Right renal cortex interstitium (tissue), 3 donors: ENCODE measurements at places on chromosomes 6 and 20. TPM values are rescaled to one million over a fixed set of nuclear protein-coding genes. Genes with fewer than 3 reads are reported as not detected.

The AIF1 gene
- 87.4 TPM for polyA plus RNA-seq

The CRISP3 gene
- 0.55 TPM for polyA plus RNA-seq

The TINAG gene
- polyA plus RNA-seq, result 41.1 TPM

The HLA-DQB2 gene
- not detected for polyA plus RNA-seq

The BMP5 gene
- polyA plus RNA-seq, result 2.9 TPM

The APOBEC2 gene
- polyA plus RNA-seq, result 0.46 TPM
